ENCODE measurements at places on chromosomes 1 and 21. TPM values are rescaled to one million over a fixed set of nuclear protein-coding genes. Genes with fewer than 3 reads are reported as not detected.

- DNase-seq: peak; percentile 94
Measured at GRCh38 chr1:170685166-170685565, 21.2 kb downstream of the PRRX1 start.

DNA sequence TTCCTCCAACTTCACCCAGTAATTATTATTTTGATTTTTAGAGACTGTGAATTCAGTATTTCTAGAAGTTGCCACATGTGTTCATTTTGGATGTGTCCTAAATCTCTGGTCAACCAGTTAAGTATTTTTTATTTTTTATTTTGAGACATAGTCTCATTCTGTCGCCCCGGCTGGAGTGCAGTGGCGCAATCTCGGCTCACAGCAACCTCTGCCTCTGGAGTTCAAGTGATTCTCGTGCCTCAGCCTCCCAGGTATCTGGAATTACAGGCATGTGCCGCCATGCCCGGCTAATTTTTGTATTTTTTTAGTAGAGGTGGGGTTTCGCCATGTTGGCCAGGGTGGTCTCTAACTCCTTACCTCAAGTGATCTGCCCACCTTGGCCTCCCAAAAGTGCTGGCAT lies 8.0 kb downstream of the MACF1 start:
- DNase-seq: no peak

GRCh38 chr1:81549588-81550127 lies 251.1 kb upstream of the ADGRL2 start:
- DNase-seq: peak; percentile 52

- peak; percentile 85 for DNase-seq
Measured at GRCh38 chr1:67724928-67725560, 40.0 kb downstream of the GADD45A start.

DNA sequence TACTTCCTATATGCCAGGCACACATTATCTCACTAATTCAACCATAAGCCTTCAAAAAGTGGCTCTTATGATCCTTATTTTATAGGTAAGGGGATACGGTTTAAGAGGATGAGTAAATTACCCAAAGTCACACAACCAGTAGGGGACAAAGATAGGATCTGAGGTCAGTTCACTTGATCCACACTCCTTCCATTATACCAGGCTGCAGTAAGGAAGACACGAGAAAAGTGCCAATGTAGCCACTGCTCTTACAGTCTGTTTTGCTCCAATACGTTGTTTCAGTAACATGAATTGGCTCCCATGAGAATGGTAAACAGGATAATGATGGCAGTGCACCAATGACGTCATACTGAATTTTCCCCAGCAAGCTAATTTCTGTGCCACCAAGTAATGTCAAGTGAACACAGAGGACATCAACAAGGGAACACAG lies 15.4 kb upstream of the GUCA2A start:
- DNase-seq: peak; percentile 3

GRCh38 chr1:69919129-69919921 lies 286.1 kb downstream of the LRRC40 start:
- DNase-seq: no peak

NBPF15 gene
- total RNA-seq: 31.0 TPM

CCDC27 gene
- not detected for total RNA-seq

TNFAIP8L2 gene
- not detected for total RNA-seq

SLC45A1 gene
- 0.83 TPM for total RNA-seq

F13B gene
- total RNA-seq: not detected

Measured in IMR-90 (cell line).